ENCODE measurements at places on chromosomes 1 and 21.

GRCh38 chr1:19705464-19705863, 40.8 kb downstream of the HTR6 start:
- no peak for DNase-seq

DNA sequence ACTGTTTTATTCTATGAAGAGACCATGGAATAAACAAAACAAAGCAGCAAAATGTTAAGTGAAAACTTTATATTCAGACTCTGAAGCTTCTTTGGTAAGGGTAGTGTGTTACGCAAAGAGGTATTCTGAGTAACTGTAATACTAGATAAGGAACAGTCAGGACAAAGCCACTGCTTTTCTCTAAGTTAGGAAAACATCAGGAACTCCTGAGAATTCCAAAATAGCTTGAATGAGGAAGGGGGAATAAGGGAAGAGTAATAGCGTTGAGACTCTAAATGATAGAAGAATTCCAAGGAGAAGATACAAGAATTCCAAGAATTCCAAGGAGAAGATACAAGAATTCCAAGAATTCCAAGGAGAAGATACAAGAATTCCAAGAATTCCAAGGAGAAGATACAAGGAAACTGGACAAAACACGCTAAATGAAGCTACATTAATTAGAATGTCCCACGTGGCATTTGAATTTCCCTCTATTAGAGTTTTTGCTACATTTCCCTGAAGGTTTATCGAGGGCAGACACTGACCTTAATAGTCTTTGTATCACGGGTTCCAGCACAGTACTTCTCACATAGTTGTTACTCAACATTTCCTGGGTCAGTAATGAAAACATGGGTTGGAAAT, 71.5 kb downstream of the SMYD3 start:
- no peak for DNase-seq

DNA sequence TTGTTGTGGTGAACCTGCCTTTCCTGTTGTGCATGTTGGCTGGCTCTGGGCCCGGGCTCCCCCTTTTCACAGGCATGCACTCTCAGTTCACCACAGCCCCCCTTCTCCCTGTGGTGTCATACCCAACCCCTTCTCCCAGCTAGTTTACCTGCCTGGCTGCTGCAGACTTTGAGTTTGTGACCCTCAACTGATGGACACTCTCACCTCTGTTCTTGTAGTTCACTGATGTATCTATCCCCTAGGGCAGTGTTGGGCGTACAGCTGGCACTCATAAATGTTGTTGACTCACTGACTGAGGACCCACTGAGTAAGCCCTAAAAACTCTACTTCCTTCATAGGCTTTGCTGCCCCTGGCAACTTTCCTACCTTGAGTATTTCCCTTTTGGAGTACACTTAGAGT, 54.9 kb downstream of the WDR64 start:
- DNase-seq, result no peak

GRCh38 chr1:73593364-73593763, 604.6 kb downstream of the LRRIQ3 start:
- no peak for DNase-seq

GRCh38 chr1:41161846-41162245, 80.3 kb downstream of the SCMH1 start:
- no peak for DNase-seq

DNA sequence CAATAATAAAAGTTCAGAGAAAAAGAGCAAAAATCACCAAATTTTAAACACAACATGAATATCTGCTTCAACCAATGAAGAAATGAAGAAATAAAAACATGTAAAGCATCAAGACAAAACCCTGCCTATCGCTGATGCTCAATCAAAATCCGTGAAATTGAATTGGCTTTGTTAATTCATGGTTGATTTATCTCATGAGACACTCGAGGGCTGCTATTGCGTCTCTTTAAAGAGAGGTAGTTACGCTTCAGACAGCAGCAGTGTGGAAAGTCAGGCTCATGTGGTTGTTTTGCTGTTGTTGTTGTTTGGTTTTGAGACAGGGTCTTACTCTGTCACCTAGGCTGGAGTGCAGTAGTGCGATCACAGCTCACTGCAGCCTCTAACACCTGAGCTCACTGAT, 65.5 kb upstream of the RGS7 start:
- DNase-seq, result no peak

GRCh38 chr1:45033356-45033755, 21.3 kb downstream of the UROD start:
- no peak for DNase-seq

DNA sequence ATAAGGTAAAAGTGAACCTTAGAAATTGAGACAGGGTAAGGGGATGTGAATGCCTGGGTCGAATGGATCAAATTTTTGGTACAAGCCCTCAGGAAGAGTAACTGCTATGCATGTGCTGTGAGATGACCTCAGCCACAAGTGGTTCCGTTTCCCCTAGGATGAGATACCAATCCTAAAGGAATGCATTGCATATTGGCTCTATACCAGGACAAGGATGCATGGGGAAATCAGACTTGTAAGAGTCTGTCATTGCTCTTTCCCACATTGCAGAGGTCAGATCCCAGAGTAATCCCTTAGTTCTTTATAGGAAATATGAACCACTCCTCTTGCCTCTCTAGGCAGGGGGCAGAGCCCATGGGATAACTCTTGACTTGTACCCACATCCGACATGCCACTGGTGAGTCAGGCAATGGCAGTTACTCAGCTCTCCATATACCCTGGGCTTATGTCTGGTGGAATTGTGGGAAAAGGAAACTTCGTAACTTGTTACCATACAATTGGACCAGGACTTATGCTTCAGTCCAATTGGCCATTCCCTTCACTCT, 428.3 kb upstream of the ZRANB2 start:
- no peak for DNase-seq

DNA sequence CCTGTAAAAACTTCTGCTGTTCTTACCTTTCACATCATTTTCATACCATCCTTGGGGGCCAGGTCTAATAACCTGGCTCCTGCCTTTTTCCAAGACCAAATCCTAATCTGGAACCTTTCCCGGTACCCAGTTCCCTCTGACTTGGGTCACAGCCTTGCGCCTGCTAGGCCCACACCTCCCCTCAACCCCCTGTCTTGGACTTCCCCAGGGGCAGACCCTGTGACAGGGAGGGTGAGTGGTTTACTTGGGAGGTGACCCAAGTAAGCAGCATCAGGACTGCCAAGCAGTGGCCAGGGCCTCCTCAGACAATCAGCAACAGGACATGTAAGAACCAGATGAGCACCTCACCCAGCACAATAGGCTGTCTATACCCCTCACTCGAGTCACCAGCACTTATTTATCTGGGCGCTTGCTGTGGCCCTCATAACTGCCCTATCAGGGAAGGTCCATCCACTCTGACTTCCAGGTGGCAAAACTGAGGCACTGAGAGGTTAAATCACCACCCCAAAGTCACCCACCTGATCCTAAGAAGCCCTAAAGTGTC, 124.7 kb downstream of the MATN1 start:
- DNase-seq, result no peak

DNA sequence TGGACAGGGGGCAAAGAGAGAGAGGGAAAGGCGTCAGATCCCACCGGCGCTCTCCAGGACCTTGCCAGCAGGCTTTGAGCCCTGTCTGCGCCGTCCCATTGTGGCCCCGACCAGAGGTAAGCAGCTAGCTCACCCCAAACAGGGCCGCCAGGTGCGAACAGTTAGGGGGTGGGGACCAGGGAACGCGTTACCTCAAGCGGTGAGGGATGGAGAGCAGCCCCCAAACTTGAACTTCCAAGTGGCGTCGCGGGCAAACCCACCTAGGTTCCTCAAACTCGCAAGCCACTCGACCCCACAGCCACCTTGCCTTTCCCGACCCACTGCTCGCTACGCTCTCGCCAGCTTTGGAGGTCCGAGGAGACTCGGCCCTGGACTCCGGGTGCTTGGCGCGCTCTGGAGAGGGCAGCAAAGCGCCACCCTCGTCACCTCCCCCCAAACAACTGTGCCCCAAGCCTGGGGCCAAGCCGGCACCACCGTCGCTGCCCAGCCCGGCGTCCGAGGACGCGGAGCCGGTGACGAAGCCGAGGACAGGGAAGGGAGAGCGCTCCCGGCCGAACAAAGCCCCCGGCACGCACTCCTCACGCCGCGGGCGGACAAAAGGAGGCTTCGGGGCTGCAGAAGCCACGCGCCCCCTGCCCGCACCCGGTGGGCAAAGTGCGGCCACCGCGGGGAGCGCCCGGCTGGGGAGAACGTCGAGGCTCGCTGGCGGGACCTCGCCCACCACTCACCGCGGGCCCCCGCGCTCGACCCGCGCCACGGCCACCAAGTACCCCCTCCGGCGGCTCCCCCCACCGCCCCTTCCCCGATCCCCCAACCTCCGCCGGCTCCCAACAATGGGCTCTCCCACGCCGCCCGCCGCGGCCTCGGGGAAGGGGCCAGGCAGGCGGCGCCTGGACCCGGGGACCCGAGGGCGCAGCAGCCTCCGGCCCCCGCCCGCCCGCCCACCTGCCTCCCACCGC, 976 bp downstream of the SSBP3 start:
- peak; percentile 31 for DNase-seq
